ENCODE measurements at places on chromosomes 6 and 20. TPM values are rescaled to one million over a fixed set of nuclear protein-coding genes. Genes with fewer than 3 reads are reported as not detected.

DNA sequence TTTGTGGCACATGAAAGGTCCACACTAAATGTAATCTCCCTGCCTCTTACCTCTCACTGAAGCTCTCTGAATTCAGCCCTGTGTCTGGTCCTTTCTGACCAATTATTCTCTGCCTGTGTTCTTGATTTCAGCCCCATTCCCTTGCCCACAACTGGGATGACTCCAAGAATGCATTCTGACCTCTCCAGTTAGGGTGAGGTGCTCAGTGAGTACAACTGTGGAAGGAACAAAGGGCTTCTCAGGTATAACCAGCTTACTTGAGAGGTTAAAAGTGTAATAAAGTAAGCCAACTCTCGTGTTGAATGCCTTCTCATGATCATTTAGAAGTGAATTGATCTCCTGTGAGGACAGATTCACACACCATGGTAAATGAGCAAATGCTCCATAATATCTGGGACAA, 88.1 kb downstream of the GCLC start:
- DNase-seq = no peak

GRCh38 chr6:17932330-17932852, 55.0 kb downstream of the KIF13A start:
- no peak for DNase-seq

DNA sequence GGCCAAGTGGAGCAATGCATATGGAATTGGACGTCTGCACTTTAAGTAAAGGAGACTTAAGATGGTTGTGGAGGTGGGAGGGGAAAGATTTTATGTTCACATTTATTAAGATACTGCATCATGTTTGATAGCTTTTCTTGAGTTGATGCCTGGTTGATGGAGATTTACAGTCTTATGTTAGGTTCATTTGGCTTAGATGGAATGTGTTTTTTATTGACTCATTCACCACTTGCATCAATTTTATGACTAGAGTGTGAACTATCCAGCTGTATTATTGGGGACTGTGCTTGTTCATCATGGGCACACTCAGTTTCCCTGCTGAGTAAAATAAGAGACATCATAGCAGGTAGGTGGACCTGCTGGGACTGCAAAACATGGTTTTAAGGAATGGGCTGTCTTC, 91.2 kb upstream of the SCP2D1 start:
- DNase-seq = no peak

DNA sequence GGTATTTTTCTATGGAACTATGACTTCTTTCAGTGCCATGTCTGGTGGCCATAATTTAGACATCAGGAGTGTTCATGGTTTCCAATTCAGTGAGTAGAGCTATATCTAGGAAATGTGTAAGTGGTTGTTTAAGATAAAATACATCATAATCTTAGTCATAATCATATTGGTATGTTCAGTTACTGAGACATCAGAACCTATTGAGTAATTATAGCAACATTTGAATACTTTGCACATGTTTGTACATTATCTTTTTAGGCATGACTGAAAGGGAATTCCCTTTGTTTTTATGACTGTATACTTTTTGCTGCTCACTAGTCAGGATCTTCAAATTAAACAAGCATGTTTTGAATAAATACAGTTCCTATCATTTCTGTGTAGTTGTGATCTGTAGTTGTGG, 64.0 kb downstream of the STXBP5 start:
- no peak for DNase-seq

DNA sequence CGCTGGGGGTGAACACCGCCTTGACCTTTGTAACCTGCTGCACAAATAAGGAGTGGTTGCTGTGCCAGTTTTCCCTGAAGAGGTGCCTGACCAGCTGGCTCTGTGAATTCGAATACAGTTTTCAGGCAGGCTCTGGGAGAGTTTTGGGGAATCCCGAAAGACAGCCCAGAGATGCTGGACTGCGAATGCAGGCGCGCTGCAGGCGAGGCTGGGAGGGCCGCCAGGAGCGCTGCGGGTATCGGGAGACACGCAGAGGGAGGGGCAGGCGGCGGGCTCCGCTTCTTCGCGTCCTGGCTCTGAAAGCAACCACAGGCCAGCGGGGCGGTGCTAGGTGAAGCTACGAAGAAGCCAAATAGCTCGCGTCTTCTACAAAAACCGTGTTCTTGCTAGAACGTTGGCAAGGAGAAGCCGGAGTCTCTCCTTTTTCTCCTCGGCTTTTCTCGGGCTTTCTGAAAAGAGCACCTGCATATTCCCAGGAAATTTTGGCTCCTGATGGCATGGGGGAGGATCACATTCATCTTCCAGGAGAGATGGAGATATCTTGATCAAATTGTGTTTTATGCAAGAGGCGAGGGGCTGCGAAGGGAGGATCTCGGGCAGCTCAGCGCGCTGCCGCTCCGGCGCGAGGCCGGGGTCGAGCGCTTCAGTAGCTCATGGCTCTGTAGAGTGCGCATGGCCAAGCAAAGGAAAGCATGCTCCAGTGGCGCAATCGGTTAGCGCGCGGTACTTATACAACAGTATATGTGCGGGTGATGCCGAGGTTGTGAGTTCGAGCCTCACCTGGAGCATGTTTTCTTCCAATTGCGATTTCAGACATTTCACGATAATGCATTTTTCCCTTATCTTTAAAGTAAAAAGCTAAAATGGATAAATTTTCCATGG, 158.1 kb upstream of the ZNF184 start:
- peak; percentile 26 for DNase-seq

DNA sequence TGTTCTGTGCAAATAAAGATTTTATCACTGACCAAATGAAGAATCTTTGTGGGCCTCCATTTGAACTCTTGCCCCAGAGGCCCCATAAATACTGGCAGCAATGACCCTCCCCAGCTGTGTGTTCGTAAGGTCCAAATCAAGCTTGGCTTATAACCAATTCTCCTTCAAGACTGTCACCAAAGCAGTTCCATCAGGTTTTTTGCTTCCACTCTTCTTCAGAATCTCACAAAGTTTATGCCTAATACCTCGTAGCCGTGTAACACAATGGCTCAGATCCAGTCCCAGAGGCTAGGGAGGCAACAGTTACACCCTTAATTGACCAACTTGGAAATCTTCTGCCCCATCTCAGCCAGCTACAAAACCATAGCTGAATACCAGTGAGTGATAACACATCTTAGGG, 120.5 kb downstream of the HIVEP2 start:
- DNase-seq = no peak

- DNase-seq = no peak
These were observed 203.0 kb downstream of the SAMD5 start for GRCh38 chr6:147711476-147711875.

DNA sequence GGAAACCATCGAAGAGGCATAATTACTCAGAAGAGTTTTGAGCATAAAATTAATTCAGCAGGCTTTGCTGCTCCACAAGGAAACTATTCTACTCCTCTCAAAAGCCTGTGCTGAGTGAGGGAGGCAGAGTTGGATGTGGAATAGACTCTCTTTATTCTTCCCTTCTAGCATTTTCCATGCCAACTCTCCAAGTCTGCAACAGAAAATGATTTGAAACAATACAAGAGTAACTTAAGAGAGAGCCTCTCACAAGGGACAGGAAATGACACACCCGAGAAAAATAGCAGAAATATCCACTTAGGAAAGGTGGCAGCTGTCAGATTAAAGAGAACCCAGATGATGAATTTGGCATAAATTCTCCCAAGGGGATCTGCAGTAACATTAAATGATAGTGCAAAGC, 26.3 kb upstream of the LAMP5 start:
- DNase-seq = no peak

GRCh38 chr20:34510575-34510974, 5.6 kb upstream of the DYNLRB1 start:
- no peak for DNase-seq

DNA sequence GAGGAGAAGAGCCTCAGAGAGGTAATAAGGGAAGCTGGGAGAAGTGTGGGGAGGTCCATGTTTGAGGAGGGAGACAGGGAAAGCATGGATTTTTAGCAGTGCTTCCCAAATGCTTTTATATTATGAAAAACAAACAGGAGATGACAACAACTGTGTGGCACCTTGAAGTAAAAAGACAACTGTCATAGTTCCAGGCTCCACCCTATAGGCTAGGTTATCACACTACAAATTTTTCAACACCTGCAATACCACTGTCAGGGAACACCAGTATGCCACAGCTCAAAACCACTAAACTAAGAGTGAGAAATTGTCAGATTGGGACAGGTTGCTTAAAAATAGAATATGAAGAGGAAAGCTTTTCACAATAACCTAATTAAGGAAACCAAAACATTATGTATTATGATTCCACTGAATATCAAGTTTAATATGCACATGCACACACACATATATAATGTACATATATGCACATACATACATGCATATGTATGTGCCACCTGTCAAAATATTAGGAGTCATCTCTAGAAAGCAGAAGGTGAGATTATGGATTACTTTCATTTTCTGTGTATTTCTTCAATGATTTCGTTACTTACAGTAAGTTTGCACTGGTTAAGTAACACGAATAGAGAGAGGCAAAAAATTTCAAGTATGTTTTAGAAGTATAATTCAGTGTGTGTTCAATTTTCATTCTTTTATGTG, 261.2 kb downstream of the PTPRK start:
- DNase-seq = no peak

- no peak for DNase-seq
These were observed 494.1 kb upstream of the CITED2 start for GRCh38 chr6:139868576-139868975.

GRCh38 chr6:2528156-2528555, 222.6 kb downstream of the MYLK4 start:
- no peak for DNase-seq

- DNase-seq = peak; percentile 72
These were observed 82.9 kb upstream of the MLN start for GRCh38 chr6:33886673-33887144.

DNA sequence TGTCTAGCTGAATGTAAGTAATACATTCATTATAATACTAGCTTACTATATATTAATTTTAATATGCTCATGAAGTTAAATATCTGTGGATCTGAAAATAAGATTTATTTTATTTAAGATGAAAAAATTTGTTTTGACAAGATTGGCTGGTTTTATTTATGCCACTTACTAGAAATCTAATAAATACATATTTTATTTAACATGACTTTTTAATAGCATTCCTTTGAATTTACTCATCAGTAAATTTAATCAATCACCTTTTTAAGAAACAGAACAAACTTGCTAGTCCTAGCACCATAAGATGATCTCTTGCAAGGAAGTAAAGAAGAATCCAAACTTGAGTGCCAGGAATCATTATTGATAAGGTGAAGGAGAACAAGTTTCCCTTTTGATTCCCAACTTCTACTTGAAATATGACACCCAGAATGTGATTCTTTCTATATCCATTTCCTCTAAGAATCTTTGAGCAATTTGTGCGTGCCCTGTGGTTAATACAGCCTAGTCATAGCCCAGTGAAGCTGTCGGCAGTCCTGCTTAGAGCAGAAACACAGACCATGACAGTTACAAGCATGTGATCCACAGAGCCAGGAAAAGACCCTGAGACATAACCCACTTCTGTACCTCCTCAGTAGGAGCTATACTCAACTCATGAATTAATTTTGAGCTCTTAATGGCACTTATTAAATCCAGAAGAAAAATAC, 282.3 kb upstream of the QKI start:
- DNase-seq = no peak

- no peak for DNase-seq
These were observed 3.0 kb upstream of the ARID1B start for GRCh38 chr6:156773935-156774852.

DNA sequence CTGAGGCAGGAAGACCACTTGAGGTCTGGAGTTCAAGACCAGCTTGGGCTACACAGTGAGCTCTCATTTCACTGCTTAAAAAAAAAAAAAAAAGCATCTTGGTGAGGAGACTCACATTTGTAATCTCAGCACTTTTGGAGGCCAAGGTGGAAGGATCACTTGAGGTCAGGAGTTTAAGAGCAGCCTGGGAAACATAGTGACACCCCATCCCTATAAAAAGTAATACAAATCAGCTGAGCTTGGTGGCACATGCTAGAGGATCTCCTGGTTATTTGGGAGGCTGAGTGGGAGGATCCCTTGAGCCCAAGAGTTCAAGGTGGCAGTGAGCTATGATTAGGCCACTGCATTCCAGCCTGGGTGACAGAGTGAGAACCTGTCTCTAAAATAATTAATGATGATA, 29.4 kb upstream of the SYNCRIP start:
- DNase-seq = no peak

DNA sequence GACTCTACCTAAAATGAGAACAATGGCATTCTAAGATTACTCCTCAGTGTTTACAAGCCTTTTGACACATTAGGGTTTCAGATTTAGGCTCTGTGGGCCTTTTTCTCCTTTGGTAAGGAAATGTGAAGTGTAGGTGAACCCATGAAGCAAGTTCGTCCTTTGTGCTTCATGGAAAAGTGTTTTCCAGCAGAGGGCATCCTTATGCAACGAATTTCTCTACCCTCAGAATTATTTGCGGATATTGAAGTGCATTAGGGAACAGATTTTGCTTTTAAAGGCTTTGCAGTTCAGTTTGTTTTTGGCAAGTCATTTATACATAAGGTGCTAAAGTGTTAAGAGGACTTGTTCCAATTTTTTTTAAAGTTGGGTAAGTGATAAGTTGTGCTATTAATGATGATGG, 55.7 kb upstream of the FERMT1 start:
- peak; percentile 29 for DNase-seq

Gene CASS4
- total RNA-seq = 0.77 TPM

Gene PRICKLE4
- 6.7 TPM for total RNA-seq

Gene RAB32
- total RNA-seq = 28.7 TPM

Gene FRMD1
- total RNA-seq = 17.1 TPM

Gene LCA5
- total RNA-seq = 5.5 TPM

Gene DDX27
- 27.1 TPM for total RNA-seq

Gene IL22RA2
- not detected for total RNA-seq

Gene C20orf173
- total RNA-seq = not detected

Gene ZSCAN23
- total RNA-seq = 3.0 TPM

Gene CASP8AP2
- 23.3 TPM for total RNA-seq

Gene BACH2
- total RNA-seq = 0.96 TPM

Gene APMAP
- 46.3 TPM for total RNA-seq
